DMS 273 treated with DMSO at 0.1 percent for 48 hours (cell line): ENCODE measurements at places on chromosomes 12 and 14.

- DNase-seq = no peak
These were observed 17.1 kb downstream of the CDKL1 start for GRCh38 chr14:50379563-50379962.

DNA sequence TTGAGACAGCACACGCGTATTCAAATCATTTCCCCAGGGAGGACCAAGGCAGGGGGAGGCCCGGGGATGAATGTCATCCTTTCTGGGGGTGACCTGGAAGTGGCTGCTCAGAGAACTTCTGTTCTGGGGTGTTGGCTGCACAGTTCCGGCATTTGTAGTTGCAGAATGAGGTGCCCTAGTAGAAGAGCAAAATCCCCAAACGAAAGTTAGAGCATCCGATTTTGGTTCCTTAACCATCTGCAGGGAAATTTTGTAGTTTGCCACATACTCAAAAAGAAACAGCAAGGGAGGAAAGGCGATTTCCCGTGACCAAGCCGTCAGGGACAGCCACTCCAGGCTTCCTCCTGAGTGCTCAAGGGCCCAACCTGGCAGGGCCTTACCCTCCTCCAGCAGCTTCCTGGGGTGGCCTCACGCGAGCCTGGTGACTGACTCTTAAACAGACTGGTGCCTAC lies 13.0 kb upstream of the TRAF3 start:
- no peak for DNase-seq

DNA sequence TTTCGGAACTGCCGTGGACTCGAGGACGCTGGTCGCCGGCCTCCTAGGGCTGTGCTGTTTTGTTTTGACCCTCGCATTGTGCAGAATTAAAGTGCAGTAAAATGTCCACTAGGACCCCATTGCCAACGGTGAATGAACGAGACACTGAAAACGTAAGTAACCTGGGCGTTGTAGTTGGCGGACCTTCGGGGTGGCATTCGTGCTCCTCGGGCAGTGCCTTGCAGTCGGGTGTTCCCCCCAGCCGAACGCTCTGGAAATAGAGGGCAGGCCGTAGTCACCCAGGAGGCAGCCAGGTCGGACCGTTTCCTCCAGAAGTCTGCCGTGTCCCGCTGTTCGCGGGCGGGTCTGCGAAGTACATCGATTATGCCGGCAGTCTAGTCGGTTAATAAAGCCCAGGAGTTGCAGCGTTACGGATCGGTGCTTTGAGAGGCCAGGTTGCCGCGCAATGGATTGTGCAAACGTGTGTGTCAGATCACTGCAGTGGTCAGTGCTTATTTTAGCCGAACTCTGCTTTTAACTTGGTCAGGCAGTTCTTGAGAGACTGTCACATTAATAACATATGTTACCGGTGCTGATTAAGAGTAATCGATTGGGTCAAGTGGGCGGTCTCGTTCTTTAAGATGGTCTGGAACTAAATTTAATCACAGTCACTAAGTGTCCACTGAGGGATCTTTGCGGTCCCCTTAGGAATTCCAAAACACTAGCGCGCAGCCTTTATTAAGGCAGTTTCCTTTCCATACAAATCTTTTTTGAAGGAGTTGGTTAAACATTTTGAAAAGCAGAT lies 906 bp downstream of the MARK3 start:
- DNase-seq = no peak

DNA sequence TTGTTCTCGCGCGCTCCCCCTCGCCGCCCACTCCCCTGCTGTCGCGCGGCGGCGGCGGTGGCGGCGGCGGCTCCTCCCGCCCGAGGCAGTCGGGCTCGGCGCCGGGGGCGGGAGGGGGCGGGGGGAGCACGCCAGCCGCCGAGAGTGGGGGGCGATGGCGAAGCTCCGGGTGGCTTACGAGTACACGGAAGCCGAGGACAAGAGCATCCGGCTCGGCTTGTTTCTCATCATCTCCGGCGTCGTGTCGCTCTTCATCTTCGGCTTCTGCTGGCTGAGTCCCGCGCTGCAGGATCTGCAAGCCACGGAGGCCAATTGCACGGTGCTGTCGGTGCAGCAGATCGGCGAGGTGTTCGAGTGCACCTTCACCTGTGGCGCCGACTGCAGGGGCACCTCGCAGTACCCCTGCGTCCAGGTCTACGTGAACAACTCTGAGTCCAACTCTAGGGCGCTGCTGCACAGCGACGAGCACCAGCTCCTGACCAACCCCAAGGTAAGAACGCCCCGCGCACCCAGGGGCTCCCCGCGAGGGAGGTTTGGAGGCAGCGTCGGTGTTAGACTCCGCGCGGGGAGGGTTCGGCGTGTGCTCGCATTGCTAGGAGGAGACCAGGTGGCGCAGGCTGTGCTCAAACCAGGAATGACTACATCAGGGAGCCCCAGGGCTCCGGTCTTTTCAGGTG lies 629 bp downstream of the KCNMB4 start:
- no peak for DNase-seq

- DNase-seq = no peak
These were observed 66.8 kb downstream of the TGFB3 start for GRCh38 chr14:75915045-75915444.

DNA sequence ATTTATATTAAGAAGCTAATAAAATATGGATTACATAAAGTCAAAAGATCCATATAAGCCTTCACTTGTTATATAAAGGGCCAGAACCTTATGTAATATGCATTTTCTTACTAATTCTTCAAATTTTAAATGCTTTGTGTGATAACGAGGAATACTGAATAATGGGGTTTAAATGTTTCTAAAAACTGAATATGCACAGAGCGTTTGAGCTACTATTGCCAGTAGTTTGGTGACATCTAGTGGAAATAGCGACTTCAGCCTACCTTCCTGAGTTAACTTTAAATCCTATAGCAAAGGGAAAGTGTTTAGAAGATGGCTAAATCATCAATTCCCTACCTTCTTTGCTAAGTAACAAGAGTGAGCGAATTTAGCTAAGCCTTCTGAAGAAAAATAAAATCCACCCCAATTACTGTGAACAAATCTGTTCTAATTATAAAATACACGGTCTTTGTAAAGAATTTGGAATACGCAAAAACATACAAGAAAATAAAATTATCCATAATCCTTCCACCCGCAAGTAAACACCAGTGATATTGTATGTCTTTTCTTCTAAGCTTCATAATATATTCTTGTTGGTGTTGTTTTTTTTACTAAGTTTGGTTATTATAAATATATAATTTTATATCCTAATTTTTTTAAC lies 115.5 kb upstream of the G2E3 start:
- DNase-seq = peak; percentile 2

GRCh38 chr12:101773650-101774162 lies 34.4 kb upstream of the SYCP3 start:
- no peak for DNase-seq
